ENCODE measurements at places on chromosomes 5 and 9.
A peak's percentile ranks its signal among the peaks of the same experiment; 100 is the strongest.

DNA sequence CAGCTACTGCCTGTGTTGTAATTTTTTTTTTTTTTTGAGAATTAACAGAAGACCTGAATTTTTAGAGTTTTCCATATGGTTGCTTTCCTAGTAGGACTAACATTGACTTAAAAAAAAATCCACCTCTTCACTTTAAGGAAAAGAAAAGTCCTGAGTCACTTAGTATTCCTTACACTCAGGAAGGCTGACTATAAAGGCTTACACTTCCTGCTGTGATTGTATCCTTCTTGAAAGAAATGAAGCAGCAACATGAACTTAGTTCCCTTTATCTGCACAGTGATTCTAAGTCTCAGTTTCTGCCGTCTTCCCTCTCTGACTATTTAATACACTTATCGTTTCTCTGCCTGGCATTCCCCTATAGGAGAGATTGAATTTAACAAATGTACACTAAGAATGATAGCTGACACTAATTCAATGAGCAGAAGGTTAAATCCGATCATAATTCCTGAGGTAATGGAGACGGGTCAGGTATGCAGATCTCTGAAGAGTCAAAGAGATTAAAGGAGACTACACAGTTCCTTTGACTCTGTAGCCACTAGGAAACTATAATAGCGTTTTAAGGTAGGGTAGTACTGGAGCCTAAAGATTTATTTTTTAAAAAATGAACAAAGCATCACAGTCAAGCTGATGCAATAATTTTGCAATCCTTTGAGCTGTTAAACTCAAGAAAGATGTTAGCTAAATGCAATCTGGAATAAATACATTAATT is 185.1 kb upstream of the ELAVL2 start:
- DNase-seq: no peak

GRCh38 chr5:60177596-60177995 is 284.1 kb upstream of the PDE4D start:
- DNase-seq: no peak

DNA sequence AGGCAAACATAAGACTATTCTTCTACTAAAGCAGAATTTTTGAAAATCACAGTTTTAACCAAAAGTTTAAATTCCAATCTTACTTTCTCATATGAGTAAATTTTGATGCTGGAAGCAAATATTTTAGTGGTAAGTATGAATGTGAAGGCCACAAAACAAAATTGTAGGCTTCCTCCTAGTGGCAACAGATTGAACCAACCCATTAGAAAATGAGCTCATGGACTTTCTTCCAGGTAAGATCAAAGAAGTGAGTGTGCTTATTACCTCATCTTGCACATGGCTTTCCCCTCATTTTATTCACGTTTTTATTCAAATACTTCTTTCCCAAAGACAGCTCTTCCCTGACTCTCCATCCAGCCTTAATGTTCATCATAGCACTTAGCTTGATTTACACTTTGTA is 16.5 kb upstream of the RLN2 start:
- DNase-seq: no peak

DNA sequence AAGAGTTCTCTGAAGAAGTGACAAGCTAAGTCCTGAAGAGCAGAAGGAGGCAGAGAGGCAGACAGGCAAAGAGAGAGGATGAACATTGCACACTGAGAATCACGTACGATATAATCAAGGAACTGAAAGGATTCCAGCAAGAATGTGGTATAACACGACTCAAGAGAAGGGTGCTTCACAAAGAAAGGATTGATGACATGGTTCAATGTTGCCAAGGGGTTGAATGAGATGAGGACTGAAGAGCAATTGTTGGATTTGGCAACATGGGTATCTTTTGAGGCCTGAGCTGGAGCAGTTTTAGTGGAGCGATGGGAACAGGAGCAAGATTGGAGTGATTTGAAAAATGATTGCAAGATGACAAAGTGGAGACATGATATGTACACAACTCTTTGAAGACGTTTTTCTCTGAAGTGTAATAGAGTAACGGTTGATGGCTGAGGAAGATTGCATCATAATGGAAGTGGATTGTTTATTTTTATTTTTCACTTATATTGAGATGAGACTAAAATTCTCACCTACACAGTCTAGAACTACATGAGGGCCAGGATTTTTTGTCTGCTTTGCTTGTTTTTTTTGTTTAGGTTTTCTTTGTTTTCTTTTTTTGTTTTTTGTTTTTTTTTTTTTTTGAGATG is 1049.9 kb upstream of the WWC1 start:
- no peak for DNase-seq

DNA sequence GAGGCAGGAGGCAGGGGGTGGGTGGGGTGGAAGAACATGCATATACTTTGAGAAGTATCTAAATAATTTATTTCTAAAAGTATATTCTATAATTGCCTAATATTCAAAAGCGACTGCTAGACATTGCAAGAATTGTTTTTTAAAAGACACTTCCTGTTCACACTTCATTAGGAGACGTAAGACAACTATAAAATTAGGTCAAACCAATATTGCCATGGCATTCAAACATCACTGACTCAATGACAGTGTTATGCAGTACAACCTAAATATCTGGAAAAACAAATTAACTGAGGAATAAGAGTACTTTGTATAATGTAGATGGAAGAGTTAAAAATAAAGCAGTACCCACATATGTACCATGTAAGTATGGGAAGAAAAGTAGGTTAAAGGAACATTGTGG is 4.5 kb downstream of the CCNH start:
- no peak for DNase-seq

- DNase-seq: peak; percentile 46
Measured at GRCh38 chr9:127519301-127520166, 68.2 kb downstream of the LRSAM1 start.

DNA sequence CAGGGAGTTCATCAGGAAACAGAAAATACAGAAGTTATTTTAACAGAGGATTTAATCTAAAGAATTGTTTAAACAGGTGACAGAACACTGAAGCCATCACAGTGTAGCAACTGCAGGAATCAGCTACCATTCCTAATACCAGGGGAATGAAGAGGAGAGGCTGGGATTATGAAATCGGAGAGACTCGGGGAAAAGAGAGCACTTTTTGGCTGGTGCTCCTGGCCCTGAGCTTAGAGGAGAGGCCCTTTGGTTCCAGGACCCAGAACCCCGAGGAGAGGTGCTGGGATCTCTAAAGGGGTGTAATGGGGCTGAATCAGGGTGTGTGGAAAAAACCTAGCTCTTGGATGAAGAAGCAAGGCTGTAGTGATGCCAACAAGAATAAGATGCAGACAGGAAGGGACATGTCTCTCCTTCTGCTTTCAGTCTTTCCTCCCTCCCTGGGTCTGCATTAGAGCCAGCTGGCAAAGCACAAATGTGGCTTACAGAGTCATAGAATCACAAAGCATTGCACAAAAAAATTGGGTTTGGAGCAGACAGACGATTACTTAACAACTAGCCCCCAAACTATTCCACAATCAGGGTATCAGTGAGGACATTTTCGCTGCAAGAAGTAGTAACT is 11.6 kb upstream of the SFXN1 start:
- DNase-seq: no peak

DNA sequence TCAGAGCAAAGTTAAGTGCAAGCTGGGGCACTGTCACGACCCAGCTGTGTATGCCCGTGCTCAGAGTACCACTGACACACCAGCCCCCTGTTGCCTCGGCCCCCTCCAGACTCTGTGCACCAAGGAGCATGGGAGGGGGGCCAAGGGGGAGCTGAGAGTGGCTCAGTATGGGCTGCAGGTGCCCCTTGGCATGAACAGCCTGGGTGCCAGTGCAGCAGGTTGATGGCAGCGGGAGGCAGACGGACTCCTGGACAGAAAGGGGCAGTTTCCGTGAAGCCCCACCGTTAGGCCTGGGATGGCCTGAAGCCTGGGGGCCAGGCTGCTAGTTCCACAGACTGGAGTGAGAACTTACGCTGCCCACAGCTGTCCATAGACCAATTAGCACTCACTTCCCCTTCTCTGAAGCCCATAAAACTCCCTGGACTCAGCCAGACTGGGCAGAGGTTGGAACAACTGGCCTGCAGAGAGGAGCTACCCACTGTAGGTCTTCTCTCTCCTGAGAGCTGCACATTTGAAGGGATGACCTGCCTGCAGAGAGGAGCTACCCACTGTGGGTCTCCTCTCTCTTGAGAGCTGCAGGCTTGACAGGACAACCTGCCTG is 182.8 kb downstream of the DEPDC1B start:
- DNase-seq: no peak

DNA sequence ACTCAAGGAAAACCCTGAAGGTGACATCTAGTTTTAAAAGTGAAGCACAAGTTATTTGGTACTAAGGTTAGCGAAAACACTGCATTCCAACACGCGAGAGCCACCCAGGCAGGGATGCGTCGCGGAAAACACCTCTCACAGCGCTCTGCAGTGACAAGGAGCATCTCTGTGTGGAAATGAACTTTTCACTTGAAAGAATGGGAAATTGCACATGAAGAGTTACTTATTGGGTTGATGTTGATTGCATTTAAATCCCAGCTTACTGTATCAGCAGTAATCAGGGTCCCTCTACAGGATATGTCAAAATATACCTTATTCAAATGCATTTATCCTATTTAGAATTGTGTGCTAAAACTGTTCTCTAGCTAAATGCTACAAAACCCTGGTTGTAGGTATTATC is 144.4 kb downstream of the BNC2 start:
- DNase-seq: no peak

DNA sequence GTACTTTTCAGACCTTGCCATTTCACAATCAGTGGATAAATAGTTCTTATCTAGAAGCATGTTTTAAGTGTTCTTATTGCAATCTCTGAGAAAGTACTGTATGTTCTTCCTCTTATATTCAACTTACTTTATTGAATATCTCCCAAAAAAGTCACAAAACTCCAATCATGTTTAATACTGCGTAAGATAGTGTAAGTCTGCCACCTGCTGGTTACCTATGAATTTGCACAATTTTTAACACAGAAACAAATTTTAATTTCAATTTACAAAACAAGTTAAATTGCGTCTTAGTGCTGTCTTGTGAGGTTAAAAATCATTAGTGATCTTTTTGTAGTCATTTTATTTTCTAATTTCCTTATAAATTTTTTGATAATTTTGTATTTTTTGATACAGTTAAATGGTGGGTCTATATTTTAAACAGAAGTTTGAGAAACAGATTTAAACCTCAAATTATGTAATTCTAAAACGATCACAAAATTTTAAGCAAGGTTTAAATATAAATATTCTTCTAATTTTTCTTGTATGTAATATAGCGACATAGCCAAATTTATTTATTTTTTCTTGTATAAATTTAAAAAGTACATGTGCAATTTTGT is 115.8 kb downstream of the EMB start:
- DNase-seq: no peak

GRCh38 chr5:95973793-95974325 is 12.2 kb upstream of the ELL2 start:
- DNase-seq: no peak

GRCh38 chr5:156951359-156951758 is 11.7 kb downstream of the TIMD4 start:
- DNase-seq: no peak

DNA sequence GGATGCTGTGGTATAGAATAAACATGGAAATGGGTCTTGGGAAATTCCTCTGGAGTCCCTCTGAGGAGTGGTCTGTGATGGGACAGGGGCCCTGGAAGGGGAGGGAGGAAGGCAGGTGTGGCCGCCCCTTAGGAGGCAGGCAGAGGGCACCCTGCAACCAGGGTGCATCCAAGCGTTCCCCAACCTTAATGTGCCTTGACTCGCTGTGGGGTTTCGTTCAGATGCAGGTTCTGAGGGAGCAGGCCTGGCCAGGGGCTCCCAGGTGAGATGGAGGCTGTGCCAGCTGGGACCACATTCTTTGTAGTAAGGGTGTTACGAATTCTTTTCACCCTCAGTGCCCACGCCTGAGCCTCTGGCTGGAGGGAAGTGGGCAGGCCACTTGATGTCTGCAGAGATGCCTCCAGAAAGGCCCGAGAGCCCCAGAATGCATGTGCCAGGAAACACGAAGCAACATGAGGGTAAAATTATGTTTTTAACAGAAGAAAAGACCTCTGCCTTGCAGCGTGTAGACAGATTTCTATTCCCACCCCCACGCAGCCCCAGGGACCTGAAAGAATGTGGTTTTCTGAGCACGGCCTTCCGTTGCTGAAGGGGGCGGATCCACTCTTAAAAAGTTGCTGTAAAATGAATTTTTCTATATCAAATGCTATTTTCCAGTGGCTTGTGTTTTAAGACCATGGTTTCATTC is 150.4 kb upstream of the IER5L start:
- DNase-seq: no peak

- DNase-seq: no peak
Measured at GRCh38 chr5:95134326-95134725, 150.6 kb downstream of the MCTP1 start.
